ENCODE measurements at places on chromosomes 16 and 17.

- DNase-seq: no peak
Observed at GRCh38 chr17:69060822-69061221, at the start of gene ABCA9. TSS of gene ABCA9 (minus strand) at chr17:69060927. CDS start at chr17:69051126, 9,801 bp downstream.

GRCh38 chr16:49273771-49274170, 7.9 kb downstream of the CBLN1 start:
- no peak for DNase-seq

DNA sequence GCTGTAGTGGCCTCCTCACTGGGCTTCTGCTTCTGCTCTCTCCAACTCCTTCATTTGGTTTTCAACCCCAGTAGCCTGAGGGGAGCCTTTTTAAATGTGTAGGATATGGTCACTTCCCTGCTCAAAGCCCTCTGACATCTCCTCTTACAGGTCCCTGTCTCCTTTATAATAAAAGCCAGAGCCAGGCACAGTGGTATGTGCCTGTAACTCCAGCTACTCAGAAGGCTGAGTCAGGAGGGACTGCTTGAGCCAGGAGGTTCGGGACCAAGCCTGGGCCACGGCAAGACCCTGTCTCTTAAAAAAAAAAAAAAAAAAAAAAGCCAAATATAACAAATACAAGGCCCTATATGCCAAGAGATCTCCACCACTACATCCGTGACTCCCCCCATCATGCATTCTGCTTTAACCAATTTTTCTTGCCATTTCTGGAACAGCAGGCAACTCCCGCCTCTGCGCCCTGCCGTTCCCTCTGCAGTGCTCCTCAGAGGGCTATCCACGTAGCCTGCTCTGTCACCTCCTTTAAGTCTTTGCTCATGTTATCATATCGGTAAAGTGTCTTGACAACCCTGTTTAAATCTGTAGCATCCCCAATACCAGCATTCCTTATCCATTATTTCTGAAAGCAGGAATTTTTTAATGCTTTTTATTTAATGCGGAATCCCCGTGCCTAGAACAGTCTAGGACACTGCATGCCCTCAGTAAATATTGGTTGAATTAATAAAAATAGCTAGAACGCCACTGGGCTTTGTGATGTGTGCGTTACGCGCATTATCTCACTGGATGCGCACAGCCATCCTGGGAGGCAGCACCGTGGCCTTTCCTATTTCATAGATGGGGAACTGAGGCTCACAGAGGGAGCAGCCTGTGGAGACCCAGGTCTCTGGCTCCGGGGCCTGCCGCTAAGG, 9.5 kb downstream of the ZNF771 start:
- peak; percentile 66 for DNase-seq

DNA sequence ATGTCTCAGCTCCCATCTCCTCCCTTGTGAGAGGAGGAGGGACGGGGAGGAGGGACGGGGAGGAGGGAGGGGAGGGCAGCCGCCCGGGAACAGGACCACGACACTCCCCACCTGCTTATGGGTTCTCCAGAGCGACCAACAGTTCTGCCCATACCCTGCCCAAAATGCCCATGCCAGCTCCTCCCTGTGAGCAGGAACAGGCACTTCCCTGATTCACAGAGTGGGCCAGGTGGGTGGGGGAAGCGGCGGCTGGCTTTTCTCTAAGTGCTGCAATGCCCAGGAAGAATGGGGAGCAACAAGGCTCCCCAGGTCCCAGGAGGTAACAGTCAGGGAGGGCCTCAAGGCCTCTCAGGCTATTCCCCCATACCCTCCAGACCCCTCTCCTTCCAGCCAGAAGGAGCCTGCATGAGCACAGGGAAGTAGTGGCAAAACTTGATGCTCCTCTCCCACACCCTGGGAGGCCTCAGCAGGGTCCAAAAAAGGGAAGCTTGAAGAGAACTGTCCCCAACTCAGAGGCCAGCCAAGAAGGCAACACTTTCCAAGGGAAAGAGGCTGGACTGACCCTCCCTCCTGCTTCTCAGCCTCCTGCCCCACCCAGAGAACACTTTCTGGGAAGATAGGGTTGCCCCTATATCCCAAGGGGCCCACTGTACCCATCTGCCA, 53.8 kb downstream of the MYO18A start:
- no peak for DNase-seq

- peak; percentile 49 for DNase-seq
Observed at GRCh38 chr16:85168732-85169256, 56.5 kb upstream of the CIBAR2 start.

- DNase-seq: peak; percentile 81
Observed at GRCh38 chr16:86072328-86073102, 173.6 kb downstream of the IRF8 start.

Measured in ELF-1 (cell line).